ENCODE measurements at places on chromosomes 4 and X.

GRCh38 chr4:30875658-30876269 lies 155.6 kb downstream of the PCDH7 start:
- H3K4me3 ChIP-seq: no peak overlapping the region
- H3K27ac ChIP-seq: no peak overlapping the region
- no peaks in the 10 kb centered on the region for H3K36me3 ChIP-seq
- no peak for DNase-seq
- no peaks in the 10 kb centered on the region for H3K4me1 ChIP-seq

- no peaks in the 10 kb centered on the region for H3K27me3 ChIP-seq
- DNase-seq: no peak
These were observed 165.2 kb downstream of the SLC39A8 start for GRCh38 chr4:102180046-102180445.

DNA sequence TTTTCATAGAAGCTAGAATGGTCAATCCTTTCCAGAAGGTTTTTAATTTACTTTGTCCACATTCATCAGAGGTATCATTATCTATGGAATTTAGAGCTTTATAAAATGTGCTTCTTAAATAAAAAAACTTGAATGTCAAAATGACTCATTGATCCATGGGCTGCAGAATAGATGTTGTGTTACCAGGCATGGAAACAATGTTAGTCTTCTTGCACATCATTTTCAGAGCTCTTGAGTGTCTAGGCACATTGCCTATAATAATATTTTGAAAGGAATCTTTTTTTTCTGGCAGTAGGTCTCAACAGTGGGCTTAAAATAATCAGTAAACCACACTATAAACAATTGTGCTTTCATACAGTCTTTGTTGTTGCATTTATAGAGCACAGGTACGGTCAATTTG lies 200.3 kb downstream of the FAT4 start:
- H3K4me3 ChIP-seq: no peak overlapping the region
- H3K27ac ChIP-seq: no peak overlapping the region
- no peak for DNase-seq
- no peaks in the 10 kb centered on the region for H3K4me1 ChIP-seq
- no peaks in the 10 kb centered on the region for H3K36me3 ChIP-seq

GRCh38 chr4:112759313-112759712 lies 122.4 kb downstream of the LARP7 start:
- no peaks in the 10 kb centered on the region for H3K27me3 ChIP-seq
- DNase-seq: no peak
- H3K4me1 ChIP-seq: peaks cover 6% of the 10 kb centered on the region
- peak overlapping the region; percentile 35 for H3K4me3 ChIP-seq

DNA sequence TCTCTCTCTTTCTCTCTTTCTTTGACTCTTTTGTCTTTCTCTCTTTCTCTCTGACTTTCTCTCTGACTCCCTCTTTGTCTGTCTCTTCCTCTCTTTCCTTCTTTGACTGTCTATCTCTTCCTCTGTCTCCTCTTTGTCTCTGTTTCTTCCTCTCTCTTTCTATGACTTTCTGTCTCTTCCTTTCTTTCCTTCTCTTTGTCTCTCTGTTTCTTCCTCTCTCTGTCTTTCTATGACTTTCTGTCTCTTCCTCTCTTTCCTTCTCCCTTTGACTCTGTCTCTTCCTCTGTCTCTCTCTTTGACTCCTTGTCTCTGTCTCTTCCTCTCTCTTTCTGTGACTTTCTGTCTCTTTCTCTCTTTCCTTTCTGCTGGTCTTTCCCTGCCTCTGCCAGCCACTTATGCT lies 38.7 kb downstream of the HNRNPD start:
- H3K4me3 ChIP-seq: no peak overlapping the region
- no peaks in the 10 kb centered on the region for H3K36me3 ChIP-seq
- H3K27me3 ChIP-seq: no peaks in the 10 kb centered on the region
- no peak for DNase-seq
- no peak overlapping the region for H3K27ac ChIP-seq

DNA sequence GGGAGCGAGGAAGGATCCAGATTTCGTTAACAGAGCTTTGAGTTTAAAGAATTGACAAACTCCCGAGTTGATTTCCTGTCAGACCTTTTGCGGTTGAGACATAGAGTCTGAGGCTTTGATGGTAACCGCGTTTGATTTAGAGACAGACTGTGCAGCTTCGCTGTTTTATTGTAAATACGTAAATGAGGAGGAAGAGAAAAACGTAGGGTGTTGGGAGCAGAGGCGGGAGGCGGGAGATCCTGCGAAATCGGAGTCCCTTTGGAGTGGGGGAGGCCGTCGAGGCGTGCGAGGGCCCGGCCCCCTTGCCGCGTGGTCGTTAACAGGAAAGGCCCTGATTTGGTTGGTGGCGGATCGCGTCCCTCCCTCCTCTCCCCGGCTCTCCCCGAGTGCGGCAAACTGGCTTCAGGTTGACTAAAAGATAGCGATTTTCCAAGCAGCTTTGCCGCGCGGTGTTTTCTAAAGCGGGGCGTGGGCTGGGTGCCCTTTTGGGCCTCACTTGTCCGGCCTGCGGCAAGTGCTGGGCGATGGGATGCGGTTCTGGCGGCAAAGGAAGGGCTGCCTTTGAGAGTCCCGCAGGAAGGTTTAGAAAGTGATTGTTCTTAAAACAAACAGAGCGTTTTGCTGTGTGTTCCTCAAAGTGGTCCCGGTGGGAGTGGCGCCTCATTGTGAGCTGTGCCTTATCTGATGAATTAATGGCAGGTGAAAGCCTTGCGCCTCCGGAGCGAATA lies 857 bp downstream of the SCML1 start:
- H3K4me1 ChIP-seq: peaks cover 2% of the 10 kb centered on the region
- H3K27me3 ChIP-seq: no peaks in the 10 kb centered on the region
- DNase-seq: peak; percentile 49
- no peak overlapping the region for H3K27ac ChIP-seq

DNA sequence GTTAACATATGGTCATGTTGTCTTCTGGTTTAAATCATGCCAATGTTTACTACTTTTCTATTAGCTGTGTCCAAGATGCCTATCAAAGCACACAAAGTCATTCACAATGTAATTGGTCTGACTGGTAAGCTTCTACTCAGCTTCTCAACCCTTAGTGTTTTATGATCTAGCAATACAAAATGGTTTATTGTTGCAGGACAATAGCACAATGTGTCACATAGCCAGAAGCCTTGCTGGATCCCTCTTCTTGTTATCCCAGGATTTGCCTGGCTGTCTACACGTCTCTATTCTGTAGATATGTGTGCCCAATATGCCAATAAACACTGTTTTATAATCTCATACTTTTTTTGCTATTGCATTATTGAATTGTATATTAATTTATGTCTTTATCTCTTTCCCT lies 1111.0 kb upstream of the AGA start:
- no peak for DNase-seq
- no peaks in the 10 kb centered on the region for H3K27me3 ChIP-seq
- no peak overlapping the region for H3K4me3 ChIP-seq
- no peaks in the 10 kb centered on the region for H3K4me1 ChIP-seq
- no peak overlapping the region for H3K27ac ChIP-seq
- H3K36me3 ChIP-seq: no peaks in the 10 kb centered on the region

DNA sequence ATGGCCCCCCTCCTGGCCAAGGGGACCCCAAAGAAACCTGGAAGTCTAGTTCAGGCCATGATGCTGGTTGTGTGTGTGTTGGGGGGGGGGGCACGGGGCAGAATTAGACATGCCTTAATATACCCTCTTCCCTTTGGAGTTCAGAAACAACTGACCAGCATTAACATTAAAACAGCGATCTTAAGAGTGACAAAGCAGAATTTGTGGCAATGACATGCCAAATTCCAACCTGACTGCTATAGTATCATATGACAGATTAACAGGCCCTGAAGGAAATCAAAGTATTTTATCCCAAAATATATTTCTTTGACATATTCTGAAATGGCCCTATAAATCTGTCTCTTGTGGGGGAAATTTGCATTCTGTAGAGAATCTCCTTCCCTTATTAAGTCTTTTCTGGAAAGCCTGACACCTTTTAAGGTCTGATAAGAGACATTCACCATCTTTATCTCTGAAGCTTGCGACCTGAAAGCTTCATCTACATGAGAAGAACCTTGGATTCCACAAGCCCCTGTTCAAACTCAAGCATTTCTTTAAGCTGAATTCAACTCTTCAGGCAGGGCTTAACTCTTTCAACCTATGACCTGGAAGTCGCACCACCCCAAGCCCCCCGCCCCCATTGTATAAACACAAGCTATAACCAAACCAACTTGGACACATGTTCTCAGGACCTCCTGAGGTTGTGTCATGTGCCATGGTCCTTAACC lies 40.2 kb downstream of the ABCB7 start:
- no peaks in the 10 kb centered on the region for H3K36me3 ChIP-seq
- 0 out of 2 replicates have a peak, but pooled peaks cover 5% of the 10 kb centered on the region for H3K4me1 ChIP-seq
- DNase-seq: no peak
- no peaks in the 10 kb centered on the region for H3K27me3 ChIP-seq

DNA sequence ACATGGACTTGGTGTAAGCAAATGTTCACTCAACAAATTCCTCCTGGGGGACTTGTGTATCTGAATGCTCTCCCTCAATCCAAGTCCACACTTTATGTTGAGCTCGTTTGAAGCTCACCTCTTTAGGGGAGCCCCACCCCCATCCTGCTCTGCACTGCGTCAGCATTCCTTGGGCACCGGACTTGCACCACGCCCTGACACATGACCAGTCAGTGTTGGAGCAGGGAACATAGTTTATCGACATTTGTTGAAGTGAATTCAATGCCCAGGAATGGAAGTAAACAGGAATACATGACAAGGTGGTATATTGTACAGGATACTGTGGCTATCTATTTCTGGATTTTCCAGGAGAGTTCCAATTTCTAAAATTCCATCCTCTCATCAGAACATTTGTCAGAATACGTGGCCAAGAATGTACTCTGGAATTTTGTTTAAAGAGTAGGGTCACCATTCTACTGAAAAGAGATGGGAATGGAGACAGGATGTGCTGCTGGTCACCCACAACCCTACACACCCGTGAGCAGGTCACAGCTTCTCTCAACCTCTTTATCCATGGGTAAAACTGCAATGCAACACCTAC lies 60.0 kb upstream of the LNX1 start:
- no peaks in the 10 kb centered on the region for H3K4me1 ChIP-seq
- no peak overlapping the region for H3K27ac ChIP-seq
- no peaks in the 10 kb centered on the region for H3K36me3 ChIP-seq
- H3K4me3 ChIP-seq: no peak overlapping the region
- no peaks in the 10 kb centered on the region for H3K27me3 ChIP-seq
- DNase-seq: no peak

DNA sequence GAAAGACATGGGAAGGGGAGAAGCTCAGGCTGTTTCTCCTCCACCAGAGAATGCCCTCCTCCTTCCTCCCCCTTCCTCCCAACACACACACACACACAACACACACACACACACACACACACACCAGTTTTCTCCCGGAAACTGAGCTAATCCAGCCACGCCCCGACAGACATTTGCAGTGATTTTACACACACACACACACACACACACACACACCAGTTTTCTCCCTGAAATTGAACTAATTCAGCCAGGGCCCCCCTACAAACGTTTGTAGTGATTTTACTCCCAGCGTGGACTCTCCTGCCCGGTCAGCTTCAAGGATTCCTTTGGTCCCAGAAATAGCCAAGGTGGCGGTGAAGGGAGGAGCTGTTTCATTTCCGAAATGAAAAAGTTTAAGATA lies 32.9 kb upstream of the STX18 start:
- H3K27ac ChIP-seq: no peak overlapping the region
- H3K4me3 ChIP-seq: peak overlapping the region; percentile 49
- no peaks in the 10 kb centered on the region for H3K36me3 ChIP-seq
- peak; percentile 51 for DNase-seq
- 0 out of 2 replicates have a peak, but pooled peaks cover 4% of the 10 kb centered on the region for H3K4me1 ChIP-seq

- H3K27me3 ChIP-seq: no peaks in the 10 kb centered on the region
- H3K27ac ChIP-seq: no peak overlapping the region
- no peak overlapping the region for H3K4me3 ChIP-seq
- H3K4me1 ChIP-seq: no peaks in the 10 kb centered on the region
- DNase-seq: no peak
These were observed 100.6 kb downstream of the AKAP4 start for GRCh38 chrX:50100188-50100587.

DNA sequence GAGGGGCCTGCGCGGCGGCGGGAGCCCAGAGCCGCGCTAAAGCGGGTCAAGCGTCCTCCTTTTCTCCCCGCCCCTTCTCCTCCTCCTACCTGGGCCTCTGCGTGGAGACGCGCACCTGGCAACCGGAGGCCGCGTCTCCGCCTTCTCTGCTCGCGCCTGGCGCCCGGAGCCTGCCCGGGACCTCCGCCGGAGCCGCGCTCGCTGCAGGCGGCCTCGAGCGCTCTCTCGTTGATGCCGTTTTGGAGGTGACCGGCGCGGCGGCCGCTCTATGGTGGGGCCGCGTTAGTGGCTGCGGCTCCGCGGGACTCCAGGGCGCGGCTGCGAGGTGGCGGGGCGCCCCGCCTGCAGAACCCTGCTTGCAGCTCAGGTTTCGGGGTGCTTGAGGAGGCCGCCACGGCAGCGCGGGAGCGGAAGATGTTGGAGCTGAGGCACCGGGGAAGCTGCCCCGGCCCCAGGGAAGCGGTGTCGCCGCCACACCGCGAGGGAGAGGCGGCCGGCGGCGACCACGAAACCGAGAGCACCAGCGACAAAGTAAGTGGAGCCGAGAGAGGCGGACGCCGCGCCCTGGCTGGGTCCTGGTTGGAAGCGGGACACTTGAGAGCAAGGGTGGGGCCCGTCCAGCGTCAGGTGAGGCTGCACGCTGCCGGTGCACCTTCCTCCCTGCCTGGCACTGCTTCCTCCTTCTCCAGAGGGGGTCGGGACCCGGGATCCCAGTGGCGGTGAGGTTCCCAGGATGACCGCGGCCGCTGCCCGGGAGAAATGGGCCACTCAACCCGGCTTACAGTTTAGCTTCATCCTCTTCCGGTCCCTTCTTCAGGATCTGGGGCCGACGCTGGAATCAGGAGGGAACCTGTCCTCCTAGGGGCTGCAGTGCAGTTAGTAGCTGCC lies at the start of gene CDS1:
Gene CDS1, plus strand, starts transcription at position 140 of the 888 bp plus-strand sequence. Its CDS starts 275 bp downstream, at position 415.
- peaks cover 5% of the 10 kb centered on the region for H3K36me3 ChIP-seq
- H3K27ac ChIP-seq: peak within 1 kb of the TSS; percentile 68
- DNase-seq: no peak

DNA sequence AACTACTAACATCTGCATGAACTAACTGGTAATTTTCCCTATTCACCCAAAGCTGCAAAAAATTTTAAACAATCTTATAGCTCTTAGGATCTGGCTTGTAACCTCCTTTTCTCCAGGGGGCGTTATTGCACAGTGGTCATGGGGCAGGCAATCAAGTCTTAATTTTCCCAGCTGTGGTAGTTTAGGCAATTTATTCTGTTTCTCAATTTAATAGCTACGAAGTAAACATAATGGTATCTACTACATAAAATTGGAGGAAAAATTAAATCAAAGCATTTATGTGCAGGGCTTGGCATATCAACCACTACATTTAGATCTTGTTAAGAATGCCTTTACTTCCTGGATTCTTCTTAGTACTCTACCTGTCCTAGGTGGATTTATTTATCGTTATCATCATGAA lies 137.4 kb upstream of the GUCY1A1 start:
- no peaks in the 10 kb centered on the region for H3K4me1 ChIP-seq
- no peak overlapping the region for H3K27ac ChIP-seq
- DNase-seq: no peak
- no peaks in the 10 kb centered on the region for H3K27me3 ChIP-seq
- no peaks in the 10 kb centered on the region for H3K36me3 ChIP-seq

GRCh38 chr4:180084561-180084960 lies 2158.6 kb upstream of the TENM3 start:
- H3K4me1 ChIP-seq: no peaks in the 10 kb centered on the region
- H3K36me3 ChIP-seq: no peaks in the 10 kb centered on the region
- no peak overlapping the region for H3K4me3 ChIP-seq
- H3K27ac ChIP-seq: no peak overlapping the region
- no peaks in the 10 kb centered on the region for H3K27me3 ChIP-seq

- no peaks in the 10 kb centered on the region for H3K4me1 ChIP-seq
- H3K27me3 ChIP-seq: no peaks in the 10 kb centered on the region
- no peak overlapping the region for H3K27ac ChIP-seq
- peaks cover 41% of the 10 kb centered on the region for H3K36me3 ChIP-seq
- no peak for DNase-seq
These were observed 24.7 kb downstream of the PACRGL start for GRCh38 chr4:20724915-20725314.

Data from H1 (cell line).